ENCODE measurements at places on chromosomes 3 and 15. TPM values are rescaled to one million over a fixed set of nuclear protein-coding genes. Genes with fewer than 3 reads are reported as not detected.

DNA sequence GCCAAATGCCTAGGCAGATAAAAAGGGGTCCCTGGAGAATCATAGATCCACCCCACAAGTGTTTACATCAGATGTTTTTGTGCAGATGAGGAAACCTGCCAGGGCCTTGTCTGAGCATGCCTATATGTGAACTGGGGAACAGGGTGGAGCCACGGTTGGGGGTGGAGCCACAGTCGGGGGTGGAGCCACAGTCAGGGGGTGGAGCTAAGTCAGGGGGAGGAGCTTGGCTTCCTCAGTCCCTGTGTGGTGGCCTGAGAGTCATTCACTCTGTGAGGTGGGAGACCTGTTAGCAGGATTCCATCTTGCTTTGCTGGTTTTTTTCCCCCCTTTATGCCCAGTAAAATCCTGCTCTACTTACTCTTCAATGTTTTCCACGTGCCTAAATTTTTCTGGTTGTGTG lies 57.8 kb upstream of the TGFBR2 start:
- DNase-seq, result no peak

GRCh38 chr3:48747015-48747615 lies 30.1 kb upstream of the IP6K2 start:
- DNase-seq, result no peak

The GPR87 gene
- total RNA-seq, result 16.7 TPM

GRCh38 chr3:36707623-36708409 lies 56.5 kb downstream of the DCLK3 start:
- no peak for DNase-seq

The PLCD1 gene
- total RNA-seq, result 21.8 TPM

DNA sequence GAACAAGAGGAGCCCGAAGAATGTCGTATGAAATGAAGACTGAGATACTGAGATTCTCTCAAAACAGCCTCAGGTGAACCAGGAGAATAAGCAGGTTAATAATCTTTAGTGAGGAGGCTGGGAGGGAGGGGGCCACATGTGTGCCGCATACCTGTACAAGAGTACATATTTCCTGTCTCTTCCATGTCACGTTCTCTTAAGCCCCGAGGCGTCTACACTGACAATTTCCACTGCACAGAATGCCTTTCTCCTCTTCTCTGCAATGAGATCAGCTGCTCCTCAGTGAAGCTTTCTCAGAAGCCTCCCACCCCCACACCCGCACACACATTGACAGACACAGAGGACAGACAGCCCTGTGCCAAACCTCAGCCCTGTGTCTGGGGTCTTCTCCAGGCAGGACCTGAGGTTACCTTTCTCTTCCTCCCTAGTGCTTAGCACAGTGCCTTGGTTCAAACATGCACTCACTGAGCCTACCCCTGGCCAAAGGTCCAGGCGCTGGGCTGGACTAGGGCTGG lies 55.4 kb downstream of the PDZRN3 start:
- no peak for DNase-seq

DNA sequence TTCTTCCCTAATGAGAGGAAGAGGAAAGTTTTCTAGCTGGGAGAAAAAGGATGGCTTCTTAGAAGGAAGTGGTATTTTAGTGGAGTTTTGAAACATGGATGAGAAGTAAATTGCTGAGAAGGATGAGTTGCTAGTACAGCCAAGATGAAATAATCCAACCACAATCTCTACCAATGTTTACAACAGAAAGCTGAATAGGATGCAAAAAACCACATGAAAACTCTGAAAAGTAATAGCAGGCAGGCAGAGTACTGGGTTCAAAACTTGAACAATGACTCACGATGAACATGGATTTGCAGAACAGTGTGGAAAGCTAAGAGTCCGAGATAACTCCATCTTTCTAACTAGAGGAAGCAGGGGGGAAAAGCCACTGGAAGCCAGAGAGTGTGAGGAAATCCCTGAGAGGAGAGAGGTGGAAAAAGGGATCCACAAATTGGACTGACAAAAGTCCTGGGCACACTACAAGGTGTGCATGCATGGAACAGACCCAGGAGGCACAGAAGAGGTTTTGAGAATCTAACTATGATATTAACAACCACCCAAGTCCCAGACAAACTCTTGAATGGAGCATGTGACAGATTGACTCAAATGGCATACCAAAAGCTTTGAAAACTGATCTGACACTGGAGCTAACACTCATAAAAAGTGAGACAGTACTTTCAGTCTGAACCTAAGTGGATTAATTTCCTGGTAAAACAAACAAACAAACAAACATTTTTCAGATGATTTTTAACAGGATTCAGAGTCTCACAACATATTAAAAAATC lies 76.7 kb downstream of the ST6GAL1 start:
- no peak for DNase-seq

DNA sequence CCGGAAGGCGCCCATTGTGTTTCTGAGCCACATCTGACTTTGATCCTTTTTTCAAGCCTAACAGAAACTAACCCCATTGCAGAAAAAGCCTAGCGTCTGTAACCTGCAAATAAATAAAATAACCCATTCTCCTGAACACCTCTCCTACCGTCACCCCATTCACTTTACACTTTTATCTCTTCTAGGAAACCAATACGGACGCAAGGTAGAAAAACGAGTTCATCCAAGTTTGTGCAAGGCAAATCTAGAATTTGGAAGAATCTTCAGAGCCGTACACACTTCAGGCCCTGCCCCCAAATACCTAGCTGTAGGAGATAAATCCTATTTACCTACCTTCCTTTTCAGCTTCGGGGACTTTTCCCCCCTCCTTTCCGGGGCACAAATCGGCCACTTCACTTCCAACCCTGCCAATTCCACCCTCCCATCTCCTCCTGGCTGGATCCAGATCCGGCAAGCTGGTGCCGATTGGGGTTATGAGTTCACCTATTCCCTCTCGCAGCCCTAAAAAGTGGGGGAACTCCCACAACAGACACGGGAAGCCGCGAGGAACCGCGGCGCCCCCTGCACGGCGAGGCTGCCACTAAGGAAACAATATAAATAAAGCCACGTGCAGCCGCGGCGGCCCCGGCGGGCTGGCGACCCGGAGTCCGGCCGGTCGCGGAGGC lies 987 bp downstream of the PRTG start:
- DNase-seq, result no peak

The PPP1R14D gene
- not detected for total RNA-seq

The C3orf20 gene
- total RNA-seq, result not detected

DNA sequence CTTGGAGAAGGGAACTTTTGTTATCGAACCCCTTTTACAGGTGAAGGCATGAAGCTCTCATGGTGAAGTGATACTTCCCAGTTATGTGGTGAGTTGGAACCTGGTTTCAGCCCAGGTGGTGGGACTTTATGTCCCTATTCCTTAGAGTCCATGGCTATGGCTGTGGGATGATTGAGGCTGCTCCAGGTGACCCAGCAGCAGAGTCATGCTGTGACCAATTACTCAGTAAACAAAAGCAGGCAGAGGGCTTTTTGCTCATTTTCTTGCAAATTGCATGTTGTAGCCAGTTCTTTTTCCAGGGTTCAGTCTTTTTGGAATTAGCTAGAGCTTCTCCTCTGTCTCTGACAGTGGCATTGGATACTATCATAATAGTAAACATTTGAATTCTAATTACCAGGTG lies 70.7 kb downstream of the CACNA2D3 start:
- DNase-seq, result no peak

DNA sequence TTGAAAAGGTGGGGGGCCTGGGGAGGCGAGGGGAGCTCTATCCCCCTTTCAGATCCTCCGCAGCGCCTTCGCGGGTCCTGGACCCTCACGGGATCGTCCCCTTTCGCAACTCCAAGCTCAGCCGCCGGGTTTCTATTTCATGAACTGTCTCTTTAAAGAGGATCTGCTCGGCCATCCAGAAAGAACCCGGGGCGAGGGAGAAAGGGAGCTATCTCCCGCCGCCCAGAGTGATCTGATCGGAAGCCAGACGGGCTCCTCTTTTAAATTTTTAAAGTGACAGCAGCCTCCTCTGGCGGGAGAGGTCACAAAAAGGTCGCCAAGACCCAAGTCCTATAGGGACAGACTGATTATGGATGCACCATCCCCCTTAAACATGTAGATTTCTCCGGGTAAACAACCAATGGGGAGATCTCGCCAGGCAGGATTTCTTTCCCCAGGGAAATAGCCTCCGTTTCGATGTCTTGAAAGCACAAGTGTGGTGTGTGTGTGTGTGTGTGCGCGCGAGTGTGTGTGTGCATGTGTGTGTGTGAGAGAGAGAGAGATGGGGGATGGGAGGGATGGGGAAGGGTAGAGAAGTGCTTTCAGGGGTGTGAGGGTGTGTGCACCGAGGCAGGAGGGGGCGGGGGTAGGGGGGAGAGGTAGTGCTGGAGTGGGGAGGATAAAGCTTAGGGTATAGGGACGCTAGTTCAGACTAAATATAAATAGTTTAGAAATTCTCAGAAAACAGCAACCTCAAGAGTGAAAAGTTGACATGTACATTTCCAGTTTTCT lies 516.1 kb downstream of the MECOM start:
- peak; percentile 29 for DNase-seq

The TM4SF18 gene
- not detected for total RNA-seq

The SLC15A2 gene
- 0.63 TPM for total RNA-seq

DNA sequence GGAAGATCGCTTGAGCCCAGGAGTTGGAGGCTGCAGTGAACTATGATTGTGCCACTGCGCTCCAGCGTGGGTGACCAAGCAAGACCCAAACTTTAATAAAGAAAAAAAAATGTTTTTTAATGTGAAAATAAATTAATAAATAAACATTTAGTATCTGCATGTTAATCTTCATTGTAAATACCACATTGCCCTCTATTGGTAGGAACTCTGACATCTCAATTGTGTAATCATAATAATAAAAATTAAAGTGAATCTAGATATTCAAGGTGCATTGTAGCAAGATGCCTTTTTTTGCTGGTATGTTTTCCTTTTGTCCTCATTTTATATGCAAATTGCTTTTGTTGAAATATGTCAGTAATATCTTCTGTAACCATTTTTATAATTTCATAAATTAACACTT lies 95.0 kb upstream of the LIMD1 start:
- DNase-seq, result no peak

GRCh38 chr3:190811775-190812480 lies 50.6 kb downstream of the GMNC start:
- peak; percentile 14 for DNase-seq

GRCh38 chr3:177816667-177817208 lies 619.5 kb upstream of the TBL1XR1 start:
- DNase-seq, result peak; percentile 83

GRCh38 chr3:127002195-127003174 lies 19.6 kb downstream of the PLXNA1 start:
- peak; percentile 52 for DNase-seq

The ECE2 gene
- not detected for total RNA-seq

GRCh38 chr15:39025881-39026280 lies 461.3 kb upstream of the RASGRP1 start:
- no peak for DNase-seq

DNA sequence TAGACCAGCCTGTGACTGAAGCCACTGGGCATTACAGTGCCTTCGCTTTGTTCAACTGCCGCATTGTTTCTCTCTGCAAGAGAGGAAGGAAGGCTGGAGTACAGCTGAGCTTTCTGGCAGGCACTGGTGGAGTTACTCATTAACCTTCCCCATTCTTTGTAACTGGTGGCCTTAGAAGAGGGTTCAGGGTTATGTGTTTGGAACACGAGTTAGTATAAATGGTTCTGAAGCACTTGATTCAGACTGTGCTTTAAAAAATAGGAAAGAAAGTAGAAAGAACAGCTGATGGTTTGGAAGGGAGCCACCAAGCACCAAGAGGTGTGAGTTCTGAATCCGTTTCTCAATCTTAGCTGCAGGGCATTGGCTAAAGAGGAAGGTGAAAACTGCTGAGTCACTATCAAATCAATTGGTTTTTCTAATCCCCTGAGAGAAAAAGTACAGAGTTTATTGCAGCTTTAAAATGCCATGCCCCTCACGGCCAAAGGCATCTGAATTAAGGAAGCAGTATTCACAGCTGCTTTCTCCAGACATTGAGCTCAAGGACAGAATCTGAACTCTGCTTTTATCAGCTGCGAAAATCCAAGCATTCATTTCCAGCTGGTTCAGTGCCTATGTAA lies 3.6 kb downstream of the HGD start:
- DNase-seq, result peak; percentile 82

The HAUS2 gene
- total RNA-seq, result 31.1 TPM

GRCh38 chr3:54222316-54222715 lies 100.0 kb downstream of the CACNA2D3 start:
- no peak for DNase-seq

- no peak for DNase-seq
These were observed 26.7 kb downstream of the EAF1 start for GRCh38 chr3:15453991-15454625.

The DGKG gene
- 0.04 TPM for total RNA-seq

The ACP3 gene
- total RNA-seq, result 1.8 TPM

Data from kidney epithelial cell (primary cell).